Tibial nerve (tissue), 4 donors: ENCODE measurements at places on chromosomes 2 and 18.

GRCh38 chr2:231988179-231988866, 26.8 kb downstream of the DIS3L2 start:
- H3K36me3 ChIP-seq: no peaks in the 10 kb centered on the region
- H3K4me3 ChIP-seq: no peak overlapping the region
- H3K27me3 ChIP-seq: no peaks in the 10 kb centered on the region
- peaks cover 8% of the 10 kb centered on the region for H3K4me1 ChIP-seq
- no peak for DNase-seq

DNA sequence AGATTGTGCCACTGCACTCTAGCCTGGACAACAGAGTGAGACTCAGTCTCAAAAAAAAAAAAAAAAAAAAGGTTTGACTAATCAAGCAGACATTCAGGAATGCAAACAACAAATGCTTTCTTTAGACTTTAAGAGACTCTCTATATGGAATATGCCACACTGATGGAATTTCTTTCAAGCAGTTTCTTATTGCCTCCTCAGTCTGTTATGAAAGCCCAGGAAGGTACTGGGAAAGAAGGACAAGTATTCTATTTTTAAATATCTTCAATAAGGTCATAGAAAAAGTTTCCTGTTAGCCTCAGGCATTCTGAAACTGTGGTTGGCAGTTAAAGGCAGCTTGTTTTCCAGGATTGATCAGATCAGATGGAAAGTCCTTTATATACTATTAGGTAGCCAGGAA, 241.6 kb downstream of the PIK3C3 start:
- no peak for DNase-seq
- H3K27me3 ChIP-seq: no peaks in the 10 kb centered on the region
- H3K27ac ChIP-seq: no peak overlapping the region
- no peaks in the 10 kb centered on the region for H3K4me1 ChIP-seq
- H3K4me3 ChIP-seq: no peak overlapping the region

DNA sequence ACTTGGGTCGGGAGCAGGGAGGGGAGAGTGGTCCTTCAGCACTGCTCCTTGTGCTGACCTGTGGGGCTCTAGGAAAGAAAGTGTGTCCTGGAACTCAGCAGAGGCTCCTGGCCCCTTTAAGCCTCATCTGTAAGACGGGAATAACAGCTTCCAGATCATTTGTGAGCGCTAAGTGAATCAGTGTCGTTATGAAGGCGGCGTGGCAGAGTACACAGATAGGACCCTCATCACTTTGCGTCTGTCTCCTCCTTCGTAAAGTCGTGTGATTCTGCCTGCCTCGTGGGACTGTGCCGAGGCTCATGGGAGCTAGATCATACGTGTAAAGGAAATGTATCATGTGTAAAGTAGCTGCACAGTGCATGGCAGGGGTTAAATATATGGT, 18.6 kb downstream of the COLEC11 start:
- no peaks in the 10 kb centered on the region for H3K27me3 ChIP-seq
- H3K27ac ChIP-seq: no peak overlapping the region
- H3K4me3 ChIP-seq: no peak overlapping the region
- no peaks in the 10 kb centered on the region for H3K4me1 ChIP-seq
- no peak for DNase-seq

- no peak for DNase-seq
- H3K27me3 ChIP-seq: peaks cover 33% of the 10 kb centered on the region
- peaks cover 41% of the 10 kb centered on the region for H3K36me3 ChIP-seq
- no peak overlapping the region for H3K4me3 ChIP-seq
- H3K4me1 ChIP-seq: peaks cover 36% of the 10 kb centered on the region
Measured at GRCh38 chr2:238165288-238165921, 6.6 kb downstream of the ERFE start.

GRCh38 chr2:128310761-128311160, 7.9 kb downstream of the HS6ST1 start:
- no peak for DNase-seq
- no peak overlapping the region for H3K4me3 ChIP-seq
- no peak overlapping the region for H3K27ac ChIP-seq
- no peaks in the 10 kb centered on the region for H3K4me1 ChIP-seq

DNA sequence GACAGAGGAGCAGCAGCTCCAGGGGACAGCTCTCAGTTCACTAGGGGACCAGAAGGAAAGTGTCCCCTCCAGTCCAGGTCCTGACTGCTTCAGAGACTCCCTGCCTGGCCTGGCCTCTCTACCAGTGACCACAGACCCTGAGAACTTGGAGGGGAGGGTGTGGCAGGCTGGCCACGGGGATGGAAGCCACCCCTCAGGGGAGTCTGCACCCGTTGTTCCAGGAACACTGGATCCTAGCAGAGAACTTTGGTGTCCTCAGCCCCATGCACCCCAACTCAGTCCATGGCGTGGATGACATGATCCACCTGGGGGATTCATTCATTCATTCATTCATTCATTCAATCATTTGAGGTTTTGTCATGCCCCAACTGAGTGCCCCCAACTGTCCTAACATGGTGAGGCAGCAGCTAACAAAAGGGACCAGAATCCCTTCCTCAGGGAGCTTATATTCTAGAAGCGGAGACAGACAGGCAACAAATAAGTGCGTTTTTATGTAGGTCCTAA, 31.9 kb downstream of the MYO7B start:
- no peak for DNase-seq
- H3K27ac ChIP-seq: no peak overlapping the region
- H3K4me3 ChIP-seq: no peak overlapping the region
- H3K27me3 ChIP-seq: no peaks in the 10 kb centered on the region
- H3K4me1 ChIP-seq: no peaks in the 10 kb centered on the region

- DNase-seq: no peak
- H3K4me1 ChIP-seq: no peaks in the 10 kb centered on the region
- H3K27ac ChIP-seq: no peak overlapping the region
- H3K36me3 ChIP-seq: peaks cover 5% of the 10 kb centered on the region
- no peaks in the 10 kb centered on the region for H3K27me3 ChIP-seq
Measured at GRCh38 chr18:74982946-74983635, 225.8 kb downstream of the PTGR3 start.

DNA sequence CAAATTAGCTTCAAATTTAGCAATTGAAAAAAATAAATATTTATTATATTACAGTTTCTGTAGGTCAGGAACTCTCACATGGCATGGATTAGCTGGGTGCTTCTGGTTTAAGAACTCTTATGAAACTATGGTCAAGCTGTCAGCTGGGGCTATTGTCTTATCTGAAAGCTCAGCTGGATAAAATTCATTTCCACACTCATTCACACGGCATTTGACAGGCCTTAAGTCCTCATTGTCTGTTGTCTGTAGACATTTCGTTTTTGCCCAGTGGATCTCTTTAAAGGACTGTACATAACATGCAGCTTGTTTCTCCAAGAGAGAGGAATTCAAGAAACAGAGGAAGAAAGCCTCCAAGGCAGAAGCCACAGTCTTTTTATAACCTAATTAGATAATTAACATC, 1556.8 kb upstream of the SLC39A10 start:
- no peaks in the 10 kb centered on the region for H3K36me3 ChIP-seq
- no peak overlapping the region for H3K27ac ChIP-seq
- no peak overlapping the region for H3K4me3 ChIP-seq
- no peaks in the 10 kb centered on the region for H3K4me1 ChIP-seq
- no peak for DNase-seq

GRCh38 chr2:6864231-6864754, 1.4 kb downstream of the CMPK2 start:
- H3K36me3 ChIP-seq: no peaks in the 10 kb centered on the region
- no peaks in the 10 kb centered on the region for H3K4me1 ChIP-seq
- H3K27me3 ChIP-seq: no peaks in the 10 kb centered on the region
- no peak overlapping the region for H3K27ac ChIP-seq
- no peak for DNase-seq
- no peak overlapping the region for H3K4me3 ChIP-seq

DNA sequence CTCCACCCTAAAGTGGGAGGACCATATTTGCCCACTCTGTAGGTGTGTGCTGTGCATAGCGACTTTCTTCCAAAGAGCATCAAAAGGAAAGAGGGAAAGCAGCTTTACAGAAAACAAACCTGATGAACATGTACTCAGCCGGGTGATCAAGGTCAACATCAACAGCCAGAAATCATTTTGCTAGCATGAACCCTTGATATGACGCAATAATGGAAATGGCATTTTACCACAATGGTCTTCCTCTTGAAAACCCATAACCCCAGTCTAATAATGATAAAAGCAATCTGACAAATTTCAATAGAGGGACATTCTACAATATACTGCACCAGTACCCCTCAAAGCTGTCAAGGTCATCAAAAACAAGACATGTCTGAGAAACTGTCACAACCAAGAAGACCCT, 350.2 kb downstream of the FBXO15 start:
- H3K36me3 ChIP-seq: no peaks in the 10 kb centered on the region
- H3K4me3 ChIP-seq: no peak overlapping the region
- H3K27ac ChIP-seq: no peak overlapping the region
- H3K4me1 ChIP-seq: no peaks in the 10 kb centered on the region
- no peak for DNase-seq

- no peak overlapping the region for H3K4me3 ChIP-seq
- H3K27me3 ChIP-seq: no peaks in the 10 kb centered on the region
- no peaks in the 10 kb centered on the region for H3K36me3 ChIP-seq
- DNase-seq: no peak
- no peaks in the 10 kb centered on the region for H3K4me1 ChIP-seq
Measured at GRCh38 chr2:235064976-235065375, 113.2 kb downstream of the SH3BP4 start.

GRCh38 chr2:100972452-100972851, 29.6 kb upstream of the RPL31 start:
- H3K4me3 ChIP-seq: no peak overlapping the region
- H3K27ac ChIP-seq: no peak overlapping the region
- H3K27me3 ChIP-seq: no peaks in the 10 kb centered on the region
- peaks cover 25% of the 10 kb centered on the region for H3K36me3 ChIP-seq
- no peak for DNase-seq
- H3K4me1 ChIP-seq: no peaks in the 10 kb centered on the region

- DNase-seq: no peak
- H3K36me3 ChIP-seq: no peaks in the 10 kb centered on the region
- H3K4me3 ChIP-seq: no peak overlapping the region
- H3K4me1 ChIP-seq: no peaks in the 10 kb centered on the region
- H3K27me3 ChIP-seq: no peaks in the 10 kb centered on the region
Measured at GRCh38 chr2:71001981-71002570, 7.4 kb upstream of the TEX261 start.

- no peak overlapping the region for H3K27ac ChIP-seq
- no peak for DNase-seq
- H3K4me1 ChIP-seq: no peaks in the 10 kb centered on the region
- H3K4me3 ChIP-seq: no peak overlapping the region
- H3K27me3 ChIP-seq: no peaks in the 10 kb centered on the region
Measured at GRCh38 chr2:195871326-195871725, 197.3 kb downstream of the DNAH7 start.

GRCh38 chr2:235564066-235564465, 70.2 kb downstream of the AGAP1 start:
- DNase-seq: no peak
- H3K36me3 ChIP-seq: no peaks in the 10 kb centered on the region
- peaks cover 31% of the 10 kb centered on the region for H3K4me1 ChIP-seq
- no peak overlapping the region for H3K4me3 ChIP-seq

- H3K27ac ChIP-seq: no peak overlapping the region
- H3K27me3 ChIP-seq: no peaks in the 10 kb centered on the region
- H3K4me3 ChIP-seq: no peak overlapping the region
- DNase-seq: no peak
- H3K36me3 ChIP-seq: no peaks in the 10 kb centered on the region
Measured at GRCh38 chr2:201854221-201854801, 48.0 kb downstream of the CDK15 start.

- no peak overlapping the region for H3K27ac ChIP-seq
- DNase-seq: no peak
- H3K4me1 ChIP-seq: no peaks in the 10 kb centered on the region
- H3K27me3 ChIP-seq: peaks cover 11% of the 10 kb centered on the region
- no peak overlapping the region for H3K4me3 ChIP-seq
Measured at GRCh38 chr18:34492652-34493051, 217.4 kb upstream of the DTNA start.

- H3K4me3 ChIP-seq: no peak overlapping the region
- no peak for DNase-seq
- H3K27ac ChIP-seq: no peak overlapping the region
- H3K27me3 ChIP-seq: no peaks in the 10 kb centered on the region
- H3K4me1 ChIP-seq: no peaks in the 10 kb centered on the region
Measured at GRCh38 chr2:58158481-58158880, 82.6 kb downstream of the FANCL start.

- no peak overlapping the region for H3K4me3 ChIP-seq
- H3K27ac ChIP-seq: peak overlapping the region; percentile 51
Measured at GRCh38 chr2:229419158-229419557, 148.1 kb upstream of the PID1 start.

DNA sequence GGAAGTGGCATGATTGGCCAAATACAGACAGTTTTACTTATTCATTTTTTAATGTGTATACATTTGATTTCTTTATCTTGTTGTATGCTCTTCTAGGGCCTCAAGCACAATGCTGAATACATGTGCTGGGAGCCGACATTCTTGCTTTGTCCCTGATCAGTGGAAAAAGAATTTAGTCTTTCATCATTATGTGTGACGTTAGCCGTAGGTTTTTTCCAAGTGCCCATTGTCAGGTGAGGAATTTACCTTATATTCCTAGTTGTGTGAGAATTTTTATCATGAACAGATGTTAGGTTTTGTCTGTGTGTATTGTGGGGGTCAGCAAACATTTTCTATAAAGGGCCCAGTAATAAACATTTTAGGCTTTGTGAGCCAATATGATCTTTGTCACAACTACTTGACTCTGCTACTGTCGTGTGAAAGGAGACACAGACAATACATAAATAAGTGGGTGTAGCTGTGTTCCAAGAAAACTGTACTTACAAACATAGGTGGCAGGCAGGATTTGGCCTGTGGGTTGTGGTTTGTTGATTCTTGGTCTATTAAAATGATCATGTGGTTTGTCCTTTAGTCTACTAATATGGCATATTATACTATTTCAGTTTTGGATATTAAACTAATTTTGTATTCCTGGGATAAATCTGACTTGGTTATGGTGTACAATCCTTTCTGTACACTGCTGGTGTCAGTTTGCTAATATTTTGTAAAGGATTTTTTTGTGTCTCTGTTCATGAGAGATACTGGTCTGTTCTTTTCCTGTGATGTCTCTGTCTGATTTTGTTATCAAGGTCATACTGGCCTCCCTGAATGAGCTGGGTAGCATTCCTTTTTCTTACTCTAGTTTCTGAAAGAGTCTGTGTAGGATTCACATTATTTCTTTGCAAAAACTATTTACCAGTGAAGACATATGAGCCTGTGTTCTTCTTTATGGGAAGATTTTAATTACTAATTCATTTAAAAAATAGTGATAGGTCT, 132.2 kb upstream of the SMAD7 start:
- H3K4me1 ChIP-seq: no peaks in the 10 kb centered on the region
- no peak for DNase-seq
- no peak overlapping the region for H3K4me3 ChIP-seq
- H3K27me3 ChIP-seq: no peaks in the 10 kb centered on the region
